ENCODE measurements at places on chromosomes 3 and 15. TPM values are rescaled to one million over a fixed set of nuclear protein-coding genes. Genes with fewer than 3 reads are reported as not detected.

WWTR1 gene
- total RNA-seq: 0.73 TPM

PIERCE2 gene
- total RNA-seq: 0.55 TPM

GOLGA8A gene
- 160 TPM for total RNA-seq

RPN1 gene
- 95.2 TPM for total RNA-seq

GRCh38 chr3:191068946-191069813 is 129.9 kb upstream of the OSTN start:
- peaks cover 6% of the 10 kb centered on the region for H3K27me3 ChIP-seq
- H3K4me3 ChIP-seq: no peak overlapping the region
- no peak for DNase-seq
- H3K4me1 ChIP-seq: no peaks in the 10 kb centered on the region
- H3K36me3 ChIP-seq: no peaks in the 10 kb centered on the region

GRCh38 chr15:73948982-73949381 is 22.7 kb downstream of the LOXL1 start:
- peaks cover 7% of the 10 kb centered on the region for H3K27me3 ChIP-seq
- no peak for DNase-seq
- H3K36me3 ChIP-seq: no peaks in the 10 kb centered on the region
- H3K4me3 ChIP-seq: no peak overlapping the region
- no peak overlapping the region for H3K27ac ChIP-seq
- H3K4me1 ChIP-seq: peaks cover 13% of the 10 kb centered on the region

- H3K4me3 ChIP-seq: no peak overlapping the region
- H3K27ac ChIP-seq: no peak overlapping the region
- no peaks in the 10 kb centered on the region for H3K4me1 ChIP-seq
- H3K27me3 ChIP-seq: peaks cover 2% of the 10 kb centered on the region
- H3K36me3 ChIP-seq: no peaks in the 10 kb centered on the region
Observed at GRCh38 chr3:189340680-189341460, 169.1 kb downstream of the TPRG1 start.

GRCh38 chr15:69725957-69726356 is 273.3 kb downstream of the RPLP1 start:
- H3K4me3 ChIP-seq: no peak overlapping the region
- no peaks in the 10 kb centered on the region for H3K36me3 ChIP-seq
- peaks cover 3% of the 10 kb centered on the region for H3K27me3 ChIP-seq
